CD4-positive, alpha-beta memory T cell (primary cell): ENCODE measurements at places on chromosomes 4 and X. TPM values are rescaled to one million over a fixed set of nuclear protein-coding genes. Genes with fewer than 3 reads are reported as not detected.

POLA1 gene
- 9.1 TPM for total RNA-seq

RIPPLY1 gene
- total RNA-seq: not detected

GUCY1A1 gene
- not detected for total RNA-seq

GPR50 gene
- total RNA-seq: not detected

C4orf46 gene
- total RNA-seq: 4.0 TPM

MAGIX gene
- total RNA-seq: 1.6 TPM

GPC4 gene
- not detected for total RNA-seq

DGKK gene
- total RNA-seq: not detected

UGT8 gene
- 0.17 TPM for total RNA-seq

ARAP2 gene
- total RNA-seq: 97.4 TPM

SMIM10 gene
- not detected for total RNA-seq
